Vagina (tissue), 2 donors: ENCODE measurements at places on chromosomes 6 and 20.
A peak's percentile ranks its signal among the peaks of the same experiment; 100 is the strongest.

DNA sequence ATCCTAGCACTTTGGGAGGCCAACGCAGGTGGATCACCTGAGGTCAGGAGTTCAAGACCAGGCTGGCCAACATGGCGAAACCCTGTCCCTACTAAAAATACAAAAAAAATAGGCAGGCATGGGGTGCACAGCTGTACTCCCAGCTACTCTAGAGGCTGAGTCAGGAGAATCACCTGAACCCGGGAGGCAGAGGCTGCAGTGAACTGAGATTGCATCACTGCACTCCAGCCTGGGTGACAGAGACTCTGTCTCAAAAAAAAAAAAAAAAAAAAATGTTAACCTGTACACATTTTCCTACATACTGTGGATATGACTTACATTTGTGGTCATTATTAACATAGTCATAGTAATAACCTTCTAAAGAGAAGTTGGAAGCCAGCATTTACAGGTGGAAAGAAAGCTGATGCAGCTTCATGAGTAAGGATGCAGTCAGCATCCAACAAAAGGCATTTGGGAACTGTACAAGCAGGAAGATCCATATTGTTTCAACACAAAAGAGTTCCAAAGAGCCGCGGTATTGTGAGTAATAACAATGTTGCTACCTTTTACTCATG lies 186.2 kb downstream of the GPX5 start:
- DNase-seq: no peak

DNA sequence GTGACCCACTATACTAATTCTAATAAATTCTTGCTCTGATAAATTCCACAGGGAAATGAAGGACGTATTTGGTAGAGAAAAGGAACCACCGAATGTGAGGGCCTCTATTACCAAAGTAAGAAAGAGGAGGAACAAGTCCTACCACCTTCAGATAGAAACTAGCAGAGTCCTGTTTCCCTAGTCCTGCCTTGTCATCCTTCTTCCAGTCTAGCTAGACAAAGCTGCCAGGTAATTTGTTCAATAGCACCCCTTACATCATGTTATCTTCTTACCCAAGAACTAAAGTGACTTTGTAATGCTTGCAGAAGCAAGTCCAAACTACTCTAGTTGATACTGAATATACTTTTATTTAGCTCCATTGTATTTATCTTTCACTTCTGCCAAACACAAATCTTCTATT lies 29.3 kb upstream of the FAM83B start:
- DNase-seq: no peak

DNA sequence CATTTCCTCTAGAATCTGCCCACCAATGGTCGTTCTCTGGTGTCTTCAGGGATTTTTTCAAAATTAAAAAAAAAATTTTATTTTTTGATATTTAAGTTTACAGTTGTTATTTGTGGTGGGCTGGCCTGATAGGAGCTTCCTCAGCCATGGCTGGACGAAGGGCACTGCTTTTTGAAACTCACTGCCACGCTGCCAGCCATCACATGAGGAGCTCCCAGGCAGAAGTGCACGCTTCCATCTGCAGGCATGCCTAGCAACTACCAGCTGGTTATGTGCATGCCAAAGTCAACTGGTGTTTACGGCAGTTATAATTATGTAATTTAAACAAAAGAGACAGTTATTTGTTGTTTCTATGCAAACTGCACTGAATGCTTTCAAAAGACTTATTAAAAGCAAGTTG lies 105.1 kb downstream of the IRF4 start:
- DNase-seq: no peak

DNA sequence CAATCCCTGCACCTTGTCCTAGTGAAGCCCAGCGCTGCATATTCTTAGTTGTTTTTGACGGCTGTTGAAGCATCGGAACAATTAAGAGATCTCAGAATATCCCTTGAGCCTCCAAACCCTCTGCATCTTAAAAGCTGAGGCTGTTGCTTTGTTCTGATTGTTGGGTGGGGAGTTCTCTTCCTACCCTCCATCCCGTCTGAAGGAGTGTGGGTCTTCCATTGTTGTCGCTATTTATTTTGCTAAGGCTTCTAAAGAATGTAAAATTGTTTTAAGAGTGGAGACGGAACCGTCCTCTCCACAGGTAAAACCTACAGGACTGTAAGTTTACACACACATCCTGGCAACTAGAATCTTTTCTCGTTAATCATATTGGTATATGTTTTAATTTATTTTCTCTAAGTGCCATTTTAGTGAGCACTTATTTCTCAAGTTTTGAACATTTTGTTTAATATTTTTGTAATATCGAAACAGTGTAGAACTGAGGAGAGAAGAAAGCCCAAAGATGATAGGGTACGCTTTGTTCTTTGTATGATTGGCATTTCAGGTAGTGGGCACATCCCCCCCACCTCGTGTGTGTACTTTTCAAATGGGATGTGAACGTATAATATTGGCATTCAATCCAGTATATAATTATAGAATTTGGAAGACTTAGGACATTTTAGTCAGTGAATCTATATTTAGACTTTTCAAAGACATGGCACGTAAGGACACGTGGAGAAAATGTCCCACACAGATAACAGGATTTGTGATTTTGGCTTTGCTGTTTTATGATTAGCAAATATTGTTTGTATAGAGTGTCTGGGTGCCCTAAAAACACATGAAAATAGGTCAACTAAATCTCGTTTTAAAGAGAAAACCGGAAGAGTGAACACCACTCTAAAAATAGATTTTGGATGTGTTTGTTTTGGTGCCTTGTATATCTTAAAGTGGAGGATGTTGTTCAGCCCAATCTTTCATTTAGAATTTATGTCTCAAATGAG lies 1.3 kb downstream of the RNF146 start:
- no peak for DNase-seq

DNA sequence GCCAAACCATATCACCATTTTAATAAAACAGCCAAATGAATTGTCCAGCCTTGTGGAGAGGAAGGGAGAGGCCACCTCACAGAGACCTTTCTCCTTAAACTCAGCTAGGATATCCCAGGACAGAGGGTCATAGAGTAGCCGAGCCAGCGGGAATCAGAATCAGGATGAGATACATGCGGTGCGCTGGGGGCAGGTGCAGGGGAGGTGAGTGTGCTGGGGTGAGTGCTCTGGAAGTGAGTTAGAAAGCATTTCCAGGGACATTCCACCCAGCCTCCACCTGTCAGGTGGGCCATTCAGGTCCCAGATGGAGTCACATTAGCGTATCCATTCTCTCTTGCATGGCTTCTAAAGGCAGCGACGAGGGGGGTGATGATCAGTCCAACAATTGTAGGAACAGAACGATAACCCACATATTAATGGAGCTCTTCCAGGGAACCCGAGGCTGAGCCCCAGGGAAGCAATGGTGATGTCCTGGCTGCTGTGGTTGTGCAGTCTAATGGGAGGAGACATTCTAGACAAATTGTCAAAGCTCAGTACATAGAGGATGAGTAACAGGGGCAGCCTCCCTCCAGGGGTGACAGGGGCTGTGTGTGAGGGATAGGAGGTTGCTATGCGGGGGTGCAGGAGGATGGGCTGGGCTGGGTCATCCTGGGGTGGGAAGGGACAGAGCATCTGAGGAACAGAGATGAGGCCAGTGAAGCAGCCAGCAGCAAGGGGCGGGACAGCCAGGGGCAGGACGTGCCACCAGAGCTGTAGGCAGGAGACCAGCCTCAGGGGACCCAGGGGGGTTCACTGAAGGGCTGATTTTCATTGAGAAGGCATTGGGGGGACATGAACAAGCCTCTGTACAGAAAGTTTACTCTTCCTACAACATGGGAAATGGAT lies 88.7 kb upstream of the FRMD1 start:
- DNase-seq: peak; percentile 79

GRCh38 chr6:150465610-150466009 lies 96.8 kb downstream of the IYD start:
- no peak for DNase-seq

- no peak for DNase-seq
These were observed 963 bp upstream of the RMND1 start for GRCh38 chr6:151452750-151453427.

DNA sequence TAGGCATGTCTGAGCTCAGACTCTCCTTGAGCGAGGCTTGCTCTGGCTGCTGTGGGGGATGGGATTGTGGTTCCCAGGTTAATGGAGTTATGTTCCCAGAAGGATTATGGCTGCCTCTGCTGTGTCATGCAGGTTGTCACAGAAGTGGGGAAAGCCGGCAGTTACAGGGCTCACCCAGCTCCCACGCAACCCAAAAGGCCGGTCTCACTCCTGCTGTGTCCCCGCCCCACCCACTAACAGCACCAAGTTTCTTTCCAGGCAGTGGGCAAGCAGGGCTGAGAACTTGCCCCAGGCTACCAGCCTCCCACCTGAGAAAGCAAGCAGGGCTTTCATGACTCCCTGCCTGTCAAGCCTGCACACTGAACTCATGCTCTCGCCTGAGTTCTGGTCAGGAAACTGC lies 750.5 kb downstream of the FRK start:
- DNase-seq: no peak

DNA sequence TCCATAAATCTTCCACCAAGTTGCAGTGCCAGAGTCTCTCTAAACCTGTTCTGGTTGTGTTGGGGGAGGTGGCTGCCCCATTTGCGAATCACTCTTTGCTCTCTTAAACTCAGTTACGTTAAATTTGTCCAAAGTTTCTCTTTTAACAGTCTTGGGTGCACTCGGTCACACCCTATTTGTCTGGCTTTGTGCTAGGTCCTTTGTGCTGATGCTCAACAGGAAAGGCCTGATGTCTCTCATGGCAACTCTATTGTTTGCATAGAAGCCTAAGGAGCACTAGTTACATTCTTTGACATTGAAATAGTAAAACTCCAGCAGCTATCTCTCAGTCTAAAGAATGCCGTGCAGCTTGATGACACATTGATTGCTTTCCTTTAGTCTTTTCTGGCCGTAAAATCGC lies 105.1 kb downstream of the TRMT11 start:
- no peak for DNase-seq

DNA sequence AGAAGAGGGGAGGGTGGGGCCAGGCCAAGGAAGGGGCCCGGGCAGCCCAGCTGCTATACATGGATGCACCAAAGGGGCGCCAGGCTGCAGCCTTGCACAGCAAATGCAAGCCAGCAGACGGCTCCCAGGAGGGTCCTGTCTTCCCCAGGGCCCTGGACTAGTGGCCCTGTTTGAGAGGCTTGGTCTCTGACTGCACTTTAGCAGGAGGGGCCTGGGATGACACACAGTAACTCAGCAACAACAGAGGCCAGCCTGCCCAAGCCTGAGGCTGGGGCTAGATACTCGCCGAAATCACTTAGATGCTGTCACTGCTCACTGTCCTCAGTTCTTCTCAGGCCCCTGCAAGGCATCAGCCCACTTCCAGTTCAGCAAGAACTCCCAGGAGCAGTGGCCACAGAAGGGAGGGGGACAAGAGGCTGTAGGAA lies 73.5 kb downstream of the TRAM2 start:
- no peak for DNase-seq

DNA sequence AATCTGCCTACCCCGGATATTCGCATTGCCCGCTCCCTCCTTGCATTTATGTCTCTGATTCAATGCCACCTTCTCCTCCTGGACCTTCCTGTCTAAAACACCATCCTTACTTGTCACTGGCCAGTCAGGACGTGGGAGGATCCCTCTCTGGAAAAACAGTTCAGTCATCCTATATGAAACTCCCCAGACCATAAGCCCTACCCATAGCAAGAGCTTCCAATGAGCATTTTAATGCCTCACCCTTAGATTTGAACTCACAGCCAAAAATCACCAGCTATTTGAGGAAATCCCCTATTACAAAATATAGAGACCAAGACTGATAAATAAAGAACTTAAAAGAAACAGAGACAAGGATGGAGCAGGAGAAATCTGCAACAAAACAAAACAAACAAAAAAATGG lies 86.4 kb downstream of the SHLD1 start:
- DNase-seq: no peak

DNA sequence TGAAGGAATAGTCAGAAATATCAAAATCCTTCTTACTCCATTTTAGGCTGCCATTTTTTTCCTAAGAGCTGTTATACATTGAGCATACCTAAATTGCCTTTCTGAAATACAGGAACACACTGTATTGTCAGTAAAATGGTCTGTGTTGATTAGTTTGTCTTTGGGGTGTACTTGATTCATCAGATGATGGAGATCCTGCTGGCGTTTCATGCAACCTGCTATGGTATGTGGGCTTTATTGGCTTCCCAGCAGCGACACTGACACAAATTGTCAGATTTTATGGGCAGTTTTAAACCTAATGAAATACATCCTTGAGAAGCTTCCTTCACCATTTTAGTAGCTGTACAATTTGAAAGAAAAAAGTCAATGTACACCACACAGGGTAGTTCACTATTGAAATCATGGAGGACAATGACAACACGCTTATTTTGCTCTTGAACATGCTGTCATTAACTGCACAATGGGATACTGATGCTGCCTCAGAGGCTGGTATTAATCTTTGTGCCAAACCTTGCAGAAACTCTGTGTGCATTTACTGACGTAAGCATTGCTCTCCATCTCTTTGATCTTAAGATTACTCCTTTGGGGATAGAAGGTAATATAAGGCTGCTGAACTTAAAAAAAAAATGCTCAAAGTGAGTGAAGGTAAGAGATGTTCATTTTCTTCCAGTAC lies 124.9 kb downstream of the LAMA2 start:
- no peak for DNase-seq
